Mammary epithelial cell (primary cell): ENCODE measurements at places on chromosomes 3 and 15.

DNA sequence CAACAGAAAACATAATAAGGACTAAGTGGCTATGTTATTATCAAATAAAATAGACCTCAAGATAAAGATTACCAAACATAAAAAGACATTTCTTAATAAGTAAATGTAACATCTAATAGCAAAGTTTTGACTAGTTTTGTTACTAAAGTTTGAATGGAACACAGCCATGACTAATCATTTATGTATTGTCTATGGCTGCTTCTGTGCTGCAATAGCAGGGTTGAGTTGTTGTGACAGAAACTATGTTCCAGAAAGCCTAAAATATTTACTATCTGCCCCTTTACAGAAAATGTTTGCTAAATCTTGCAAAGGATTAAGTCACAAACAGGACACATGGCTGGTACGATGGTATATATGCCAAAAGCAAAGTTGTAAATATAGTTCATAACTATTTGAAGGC lies 37.9 kb upstream of the MYH15 start:
- DNase-seq = no peak

- no peak for DNase-seq
These were observed 74.3 kb downstream of the LARS2 start for GRCh38 chr3:45462522-45463265.

GRCh38 chr15:43518197-43518761 lies 871 bp downstream of the MAP1A start:
- DNase-seq = no peak

DNA sequence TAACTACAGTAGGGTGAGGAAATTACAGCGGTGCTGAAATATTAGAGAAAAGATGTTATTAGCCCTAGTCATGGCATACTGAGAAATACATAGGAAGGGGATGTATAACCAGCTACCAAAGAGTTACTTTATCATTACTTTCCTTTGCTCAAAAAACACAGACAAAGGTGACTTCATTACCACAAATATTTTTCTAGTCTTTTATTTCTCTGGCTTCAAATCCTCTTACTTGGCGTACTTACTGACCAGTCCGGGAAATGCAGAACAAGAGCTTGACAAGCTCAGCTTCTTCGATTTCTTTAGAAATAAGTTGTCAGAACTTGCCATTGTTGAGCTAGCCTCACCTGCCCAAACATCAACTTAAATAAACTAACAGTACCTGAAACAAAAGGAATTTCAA lies 142.1 kb upstream of the TMCO5A start:
- no peak for DNase-seq
